ENCODE measurements at places on chromosomes 7 and 10.

GRCh38 chr7:105828141-105828540 is 48.3 kb downstream of the ATXN7L1 start:
- no peak overlapping the region for H3K4me3 ChIP-seq
- H3K4me1 ChIP-seq: peaks cover 30% of the 10 kb centered on the region
- H3K36me3 ChIP-seq: no peaks in the 10 kb centered on the region
- H3K27me3 ChIP-seq: no peaks in the 10 kb centered on the region
- no peak overlapping the region for H3K27ac ChIP-seq
- no peak for DNase-seq

DNA sequence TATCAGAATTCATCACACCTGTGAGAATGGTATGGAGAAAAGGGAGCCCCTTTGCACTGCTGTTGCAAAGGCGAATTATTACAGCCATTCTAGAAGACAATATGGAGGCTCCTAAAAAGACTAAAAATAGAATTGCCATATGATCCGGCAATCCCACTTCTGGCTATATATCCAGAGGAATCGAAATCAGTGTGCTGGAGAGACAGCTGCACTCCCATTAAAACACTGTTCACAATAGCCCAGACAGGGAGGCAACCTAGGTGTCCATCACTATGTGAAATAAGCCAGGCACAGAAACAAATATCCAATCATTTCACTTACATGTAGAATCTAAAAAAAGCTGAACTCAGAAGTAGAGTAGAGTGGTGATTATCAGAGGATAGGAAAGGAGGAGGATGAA is 26.0 kb upstream of the GJD4 start:
- H3K36me3 ChIP-seq: peaks cover 2% of the 10 kb centered on the region
- no peaks in the 10 kb centered on the region for H3K27me3 ChIP-seq
- H3K27ac ChIP-seq: no peak overlapping the region
- H3K4me1 ChIP-seq: peaks cover 28% of the 10 kb centered on the region
- no peak overlapping the region for H3K4me3 ChIP-seq

DNA sequence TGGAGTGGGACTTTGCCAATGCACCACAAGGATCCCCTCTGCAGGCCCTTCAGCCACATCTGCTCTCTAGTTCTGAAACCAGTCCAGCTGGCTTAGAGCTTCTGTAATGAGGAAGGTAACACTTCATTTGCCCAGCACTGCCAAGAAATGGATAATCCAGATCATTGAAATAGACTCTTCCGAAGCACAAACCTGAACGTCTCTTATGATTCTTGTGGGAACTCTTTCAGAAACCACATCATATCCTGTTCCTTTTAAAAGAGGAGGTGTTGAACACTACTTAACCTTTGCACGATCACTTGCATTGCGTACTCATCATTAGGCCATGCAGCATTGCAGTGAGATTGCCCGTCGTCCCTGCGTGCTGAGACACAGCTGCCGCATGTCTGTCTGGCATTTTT is 25.8 kb upstream of the PLPP4 start:
- no peak overlapping the region for H3K4me3 ChIP-seq
- no peak overlapping the region for H3K27ac ChIP-seq
- H3K36me3 ChIP-seq: no peaks in the 10 kb centered on the region
- peaks cover 18% of the 10 kb centered on the region for H3K4me1 ChIP-seq
- H3K27me3 ChIP-seq: no peaks in the 10 kb centered on the region

- H3K27ac ChIP-seq: no peak overlapping the region
- DNase-seq: no peak
- peaks cover 2% of the 10 kb centered on the region for H3K36me3 ChIP-seq
- no peak overlapping the region for H3K4me3 ChIP-seq
Measured at GRCh38 chr7:148838905-148839304, 45.2 kb downstream of the EZH2 start.

- no peaks in the 10 kb centered on the region for H3K27me3 ChIP-seq
- no peaks in the 10 kb centered on the region for H3K36me3 ChIP-seq
Measured at GRCh38 chr7:122199171-122199570, 55.1 kb upstream of the AASS start.

DNA sequence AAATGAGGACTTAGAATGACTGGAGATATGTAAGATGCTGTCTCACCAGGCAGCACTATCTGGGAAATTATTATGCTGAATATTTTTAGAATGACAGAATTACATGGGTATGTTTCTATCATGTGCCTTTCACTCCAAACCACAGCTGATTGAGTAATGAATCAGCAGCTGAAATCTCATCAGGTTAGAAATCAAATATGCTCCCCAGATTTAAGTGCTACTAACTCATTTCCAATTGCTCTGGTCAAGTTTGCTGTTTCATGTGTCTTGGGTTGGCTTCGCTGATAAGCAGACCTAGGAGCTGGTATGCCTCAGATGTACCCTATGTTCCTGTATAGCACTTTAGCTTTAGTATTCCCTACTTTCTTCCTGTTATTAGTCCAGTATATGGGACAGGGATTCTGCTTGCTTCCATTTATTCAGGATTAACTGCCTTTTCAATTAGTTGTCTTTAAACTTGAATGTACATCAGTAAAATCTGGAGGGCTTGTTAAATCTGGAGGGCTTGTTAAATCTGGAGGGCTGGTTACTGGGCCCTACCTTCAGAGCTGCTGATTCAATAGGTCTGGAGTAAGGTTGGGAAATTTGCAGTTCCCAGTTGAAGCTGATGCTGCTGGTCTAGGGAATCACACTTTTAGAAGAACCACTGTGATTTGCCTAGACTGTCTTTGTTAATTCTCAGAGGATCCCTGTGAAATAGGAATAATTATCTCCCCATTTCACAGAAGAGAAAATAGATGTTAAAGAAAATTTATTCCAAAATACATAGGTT is 172.9 kb downstream of the DKK1 start:
- no peaks in the 10 kb centered on the region for H3K27me3 ChIP-seq
- no peaks in the 10 kb centered on the region for H3K36me3 ChIP-seq
- H3K4me3 ChIP-seq: no peak overlapping the region

DNA sequence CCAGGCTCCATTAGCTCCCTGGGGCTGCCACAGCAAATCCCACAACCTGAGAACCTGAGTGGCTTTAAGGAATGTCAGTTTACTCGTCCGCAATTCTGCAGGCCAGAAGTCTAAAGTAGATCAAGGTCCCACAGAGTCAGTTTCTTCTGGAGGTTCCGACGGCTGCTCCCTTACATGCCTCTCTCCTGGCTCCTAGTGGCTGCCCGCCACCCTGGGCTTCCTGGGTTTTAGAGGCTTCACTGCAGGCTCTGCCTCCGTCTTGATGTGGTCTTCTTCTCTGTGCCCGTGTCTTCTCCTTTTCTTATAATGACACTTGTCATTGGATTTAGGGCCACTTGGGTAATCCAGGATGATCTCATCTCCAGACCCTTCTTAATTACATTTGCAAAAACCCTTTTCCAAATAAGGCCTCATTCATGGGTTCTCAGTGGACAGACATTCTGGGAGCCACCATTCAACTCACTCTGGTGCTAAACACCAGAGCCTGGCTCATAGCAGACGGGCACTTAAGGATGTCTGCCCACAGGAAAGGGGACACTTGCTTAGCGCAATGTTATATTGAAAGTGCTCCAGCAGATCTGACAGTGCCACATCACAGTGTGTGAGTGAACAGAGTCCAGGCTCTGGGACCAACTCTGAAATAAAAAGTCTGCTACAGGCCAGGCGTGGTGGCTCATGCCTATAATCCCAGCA is 77.6 kb downstream of the VWC2 start:
- H3K4me1 ChIP-seq: no peaks in the 10 kb centered on the region
- H3K36me3 ChIP-seq: no peaks in the 10 kb centered on the region
- H3K27ac ChIP-seq: no peak overlapping the region
- no peak overlapping the region for H3K4me3 ChIP-seq
- DNase-seq: no peak
- no peaks in the 10 kb centered on the region for H3K27me3 ChIP-seq

DNA sequence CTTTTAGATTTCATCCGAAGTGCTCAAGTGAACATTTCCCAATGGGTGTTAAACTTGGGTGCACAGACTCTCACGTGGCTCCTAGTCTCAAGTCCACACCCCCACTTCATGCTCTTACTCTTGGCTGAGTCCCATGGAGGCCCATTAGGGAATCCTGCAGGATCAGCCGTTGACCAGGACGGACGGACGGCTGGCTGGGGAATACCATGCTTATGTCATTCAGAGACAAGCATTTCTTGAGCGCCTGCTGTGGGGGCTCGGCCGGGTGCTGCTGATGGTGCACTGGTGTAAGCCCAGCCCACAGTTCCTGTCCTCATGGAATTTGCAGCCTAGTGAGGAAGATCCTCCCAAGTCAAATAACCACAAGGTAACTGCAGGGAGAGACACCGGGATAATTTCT is 44.7 kb downstream of the PITRM1 start:
- H3K36me3 ChIP-seq: peaks cover 22% of the 10 kb centered on the region
- H3K27me3 ChIP-seq: no peaks in the 10 kb centered on the region
- H3K27ac ChIP-seq: no peak overlapping the region
- peaks cover 4% of the 10 kb centered on the region for H3K4me1 ChIP-seq
- no peak overlapping the region for H3K4me3 ChIP-seq

GRCh38 chr7:112199035-112199655 is 7.1 kb downstream of the DOCK4 start:
- peaks cover 69% of the 10 kb centered on the region for H3K4me1 ChIP-seq
- peak; percentile 51 for DNase-seq
- no peaks in the 10 kb centered on the region for H3K36me3 ChIP-seq
- H3K27ac ChIP-seq: peak overlapping the region; percentile 3
- no peak overlapping the region for H3K4me3 ChIP-seq

Data from endothelial cell of umbilical vein (primary cell).